Glomerular endothelial cell (primary cell): ENCODE measurements at places on chromosomes 5 and 9. TPM values are rescaled to one million over a fixed set of nuclear protein-coding genes. Genes with fewer than 3 reads are reported as not detected.

GRCh38 chr9:96777426-96777864 lies 442 bp downstream of the ZNF510 start:
- DNase-seq: no peak

GPR151 gene
- not detected in 2 replicates for total RNA-seq

DNA sequence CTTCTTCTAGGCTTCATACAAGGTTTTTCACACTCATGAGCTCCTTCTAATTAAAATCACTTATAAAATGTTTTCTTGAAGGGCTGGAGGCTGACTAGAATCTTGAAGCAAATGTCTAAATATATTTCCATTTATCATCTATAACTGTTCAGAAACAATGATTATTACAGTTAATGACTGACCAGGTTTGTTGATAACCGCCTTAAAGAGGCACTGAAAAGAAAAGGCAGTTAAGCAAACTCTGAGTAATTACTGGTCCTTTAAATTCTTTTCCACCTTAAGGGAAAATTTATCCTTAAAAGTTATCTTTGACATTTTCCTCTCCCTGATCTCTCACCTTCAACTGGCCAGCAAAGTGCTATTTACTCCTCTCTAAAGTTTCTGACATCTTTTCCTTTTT lies 43.2 kb downstream of the RICTOR start:
- no peak for DNase-seq

- DNase-seq: no peak
Measured at GRCh38 chr5:123007182-123007581, 29.3 kb downstream of the PPIC start.

AMACR gene
- 17.2 and 19.7 TPM in 2 replicates for total RNA-seq

GRCh38 chr9:93896496-93897033 lies 58.6 kb downstream of the BARX1 start:
- DNase-seq: no peak

DNA sequence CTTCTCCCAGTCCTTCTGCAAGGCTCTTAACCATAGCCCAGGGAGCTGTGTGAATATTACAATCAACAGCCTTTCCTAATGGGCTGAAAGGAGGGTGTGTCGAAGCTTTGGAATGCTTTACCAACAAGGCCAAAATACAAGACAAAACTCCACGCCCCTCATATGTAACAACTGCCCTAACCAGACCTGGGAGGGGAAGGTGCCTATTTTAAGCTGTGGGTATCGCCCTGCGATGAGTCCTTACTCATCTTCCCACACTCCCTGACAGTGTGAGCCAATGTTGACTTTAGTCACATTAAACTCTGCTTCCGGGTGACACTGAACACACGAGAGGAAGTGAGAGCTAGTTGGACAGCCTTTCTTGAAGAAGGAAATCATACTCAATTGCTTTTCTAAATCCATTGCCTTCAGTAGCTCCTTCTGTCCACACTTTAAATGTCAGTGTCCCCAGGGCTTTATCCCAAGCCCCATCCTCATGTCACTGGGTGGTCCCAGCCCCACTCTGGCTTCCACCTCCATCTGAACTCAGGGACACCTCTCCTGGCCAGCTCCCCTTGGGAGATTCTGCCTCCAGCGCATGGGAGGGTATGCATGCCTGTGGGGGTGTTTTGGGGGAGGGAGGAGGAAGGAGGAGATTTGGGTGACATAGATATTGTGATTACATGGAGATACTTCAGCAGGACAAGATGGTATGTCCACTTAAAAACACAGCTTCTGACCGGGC lies 6.5 kb upstream of the TBC1D9B start:
- no peak for DNase-seq

DNA sequence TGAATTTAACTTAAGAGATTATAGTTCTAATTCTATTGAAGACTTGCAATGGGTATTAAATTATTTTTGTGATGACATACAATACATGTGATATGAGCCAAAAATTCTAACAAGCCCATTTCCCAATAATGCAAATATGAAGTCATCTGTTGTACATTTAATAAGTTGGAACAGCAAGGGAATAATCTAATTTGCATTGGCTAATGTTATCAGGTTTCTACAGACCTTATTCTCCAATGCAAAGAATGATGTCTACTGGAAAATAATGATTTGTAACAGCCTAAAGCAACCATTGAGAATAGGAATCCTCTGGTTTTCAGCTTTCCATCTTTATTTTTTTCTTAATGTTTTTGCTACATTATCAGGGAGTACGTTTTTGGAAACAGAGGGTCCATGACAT lies 89.1 kb upstream of the MINAR2 start:
- no peak for DNase-seq

DNA sequence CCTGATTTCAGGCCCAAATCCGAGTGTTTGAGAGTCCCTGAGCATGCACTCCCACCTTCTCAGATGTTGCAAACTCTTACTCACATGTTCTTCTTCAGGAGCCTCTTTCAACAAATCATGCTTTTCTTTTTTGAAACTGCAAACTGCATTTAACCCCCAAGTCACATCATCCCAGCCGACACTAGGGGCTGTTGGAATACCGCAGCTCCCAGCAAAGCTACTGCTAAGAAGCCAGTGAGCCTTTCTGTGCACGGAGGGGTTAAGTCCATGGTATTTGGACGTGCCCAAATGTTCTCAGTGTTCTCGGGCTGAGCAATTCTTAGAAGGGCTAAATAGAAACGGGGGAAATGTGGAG lies 282.9 kb downstream of the NFIB start:
- peak; percentile 44 for DNase-seq

RASEF gene
- total RNA-seq: 0.06 and 0.48 TPM in 2 replicates

GRPEL2 gene
- 16.6 and 51.3 TPM in 2 replicates for total RNA-seq

- no peak for DNase-seq
Measured at GRCh38 chr9:21287280-21287679, 17.8 kb downstream of the IFNA5 start.

- no peak for DNase-seq
Measured at GRCh38 chr9:87282538-87282937, 215.1 kb upstream of the DAPK1 start.

DNA sequence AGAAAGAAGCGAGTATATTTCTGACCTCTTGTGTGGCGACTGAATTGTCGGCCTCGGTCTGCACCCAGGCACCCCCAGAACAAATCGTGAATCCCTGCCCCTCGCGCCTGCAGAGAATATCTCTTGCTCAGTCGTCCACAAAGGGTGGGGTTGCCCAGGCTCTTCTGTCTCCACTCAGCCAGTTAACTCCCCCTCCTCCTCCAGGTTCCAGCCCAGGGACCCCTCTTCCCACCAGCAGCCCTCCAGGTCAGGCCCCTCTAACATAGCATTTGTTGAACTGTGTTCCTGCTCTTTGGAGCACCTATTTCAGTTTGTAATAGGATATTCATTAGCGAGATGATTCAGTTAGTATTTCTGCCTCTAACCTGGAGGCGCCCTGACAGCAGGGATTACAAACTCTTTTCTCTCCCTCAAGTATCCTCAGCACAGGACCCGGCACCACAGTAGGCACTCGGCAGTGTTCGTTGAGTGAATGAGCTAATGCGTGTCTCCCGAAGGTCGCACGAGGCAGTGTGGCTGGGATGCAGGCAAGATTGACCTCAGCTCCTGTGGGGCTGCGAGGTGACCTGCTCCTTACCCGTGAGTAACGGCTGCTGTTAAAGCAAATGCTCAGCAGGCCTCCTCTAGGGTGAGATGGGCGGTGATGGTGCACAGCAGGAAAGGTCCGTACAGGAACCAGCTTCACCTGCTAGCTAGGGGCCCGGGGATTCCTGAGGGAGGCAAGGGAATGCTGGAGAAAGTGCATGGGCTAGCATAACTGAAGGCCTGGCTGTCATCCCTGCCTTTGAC lies 25.8 kb downstream of the ZBTB34 start:
- no peak for DNase-seq

- DNase-seq: no peak
Measured at GRCh38 chr9:125438506-125439433, 177.1 kb downstream of the GAPVD1 start.

HCN1 gene
- total RNA-seq: not detected in 2 replicates

DNA sequence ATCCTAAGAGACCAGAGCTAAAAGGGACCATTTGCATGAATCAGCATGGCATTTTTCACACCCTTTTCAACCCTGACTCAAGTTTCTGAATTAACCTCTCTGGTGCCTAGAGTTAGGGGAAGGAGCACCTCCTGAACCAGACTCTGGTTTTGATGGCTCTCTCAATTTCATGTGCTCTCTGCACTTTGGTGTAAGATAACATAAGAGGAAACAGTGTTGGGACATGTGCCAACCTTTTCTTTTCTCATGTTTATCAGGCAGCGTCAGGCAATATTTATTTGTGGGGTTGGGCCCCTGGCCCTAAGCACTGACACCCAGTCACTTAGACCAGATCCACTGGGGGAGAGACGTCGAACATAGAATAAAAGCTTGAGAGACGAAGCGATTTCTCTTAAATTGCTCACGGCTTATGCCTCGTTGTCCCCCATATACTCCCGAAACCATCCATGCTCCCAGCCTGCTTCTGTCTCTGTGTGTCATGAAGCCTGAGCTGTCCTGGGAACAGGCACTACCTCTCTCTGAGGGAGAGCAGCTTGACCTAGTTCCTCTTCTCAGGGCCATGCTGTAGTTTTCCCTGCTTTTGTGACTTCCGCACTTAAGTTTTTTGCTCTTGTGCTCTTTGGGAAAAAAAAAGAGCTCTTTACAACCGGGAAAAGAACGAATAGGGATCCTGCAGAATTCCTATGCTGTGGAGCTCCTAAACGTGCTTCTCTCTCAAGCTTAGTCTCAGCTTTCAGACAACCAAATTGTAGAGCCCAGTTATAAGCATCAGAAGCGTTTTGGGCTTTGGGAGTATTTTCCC lies 195.7 kb downstream of the NR3C1 start:
- DNase-seq: no peak

- no peak for DNase-seq
Measured at GRCh38 chr5:171711571-171711970, 74.0 kb upstream of the SMIM23 start.

CCDC180 gene
- total RNA-seq: 2.3 and 3.4 TPM in 2 replicates

DNA sequence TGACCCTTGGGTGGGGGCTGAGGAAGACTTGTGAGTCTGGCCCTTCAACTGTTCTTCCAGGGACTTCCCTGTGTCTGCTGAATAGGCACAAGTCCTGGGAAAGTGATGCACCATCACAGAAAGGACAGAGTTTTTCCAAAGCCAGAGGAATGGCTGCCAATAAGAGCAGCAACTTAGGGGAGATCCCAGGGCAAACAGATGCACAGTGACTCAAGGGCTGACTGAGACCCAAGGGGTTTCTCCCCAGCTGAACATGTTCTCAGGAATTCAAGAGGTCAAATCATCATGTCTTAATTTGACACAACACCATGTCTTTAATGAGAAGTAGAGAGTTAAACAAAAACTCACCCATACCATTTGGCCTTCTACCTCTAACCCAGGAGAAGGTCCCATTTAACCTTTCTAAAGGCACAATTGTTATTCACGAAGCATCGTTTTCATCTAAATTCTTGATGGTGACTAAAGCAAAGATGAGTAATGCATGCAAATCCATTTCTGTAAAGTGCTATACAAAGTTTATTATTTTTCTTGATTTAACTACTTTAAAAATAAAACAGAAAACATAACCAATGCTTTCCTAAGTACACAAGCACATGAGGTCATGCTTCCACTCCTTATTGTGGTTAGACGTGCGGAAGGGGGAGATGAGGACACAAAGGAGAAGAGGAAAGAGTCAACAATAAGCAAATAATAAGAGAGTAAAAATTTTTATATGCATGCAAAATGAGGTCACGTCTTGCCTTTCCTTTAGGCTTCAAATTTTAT lies 324.1 kb downstream of the PLK2 start:
- no peak for DNase-seq

SLC34A3 gene
- not detected in 2 replicates for total RNA-seq

ANKRD18B gene
- 0.82 and 0.93 TPM in 2 replicates for total RNA-seq

HTR4 gene
- total RNA-seq: not detected in 2 replicates

IL4 gene
- not detected in 2 replicates for total RNA-seq

PIP5KL1 gene
- 3.0 and 3.9 TPM in 2 replicates for total RNA-seq

RAD17 gene
- 13.5 and 15.6 TPM in 2 replicates for total RNA-seq

SNX30 gene
- total RNA-seq: 6.6 and 10.7 TPM in 2 replicates

DNA sequence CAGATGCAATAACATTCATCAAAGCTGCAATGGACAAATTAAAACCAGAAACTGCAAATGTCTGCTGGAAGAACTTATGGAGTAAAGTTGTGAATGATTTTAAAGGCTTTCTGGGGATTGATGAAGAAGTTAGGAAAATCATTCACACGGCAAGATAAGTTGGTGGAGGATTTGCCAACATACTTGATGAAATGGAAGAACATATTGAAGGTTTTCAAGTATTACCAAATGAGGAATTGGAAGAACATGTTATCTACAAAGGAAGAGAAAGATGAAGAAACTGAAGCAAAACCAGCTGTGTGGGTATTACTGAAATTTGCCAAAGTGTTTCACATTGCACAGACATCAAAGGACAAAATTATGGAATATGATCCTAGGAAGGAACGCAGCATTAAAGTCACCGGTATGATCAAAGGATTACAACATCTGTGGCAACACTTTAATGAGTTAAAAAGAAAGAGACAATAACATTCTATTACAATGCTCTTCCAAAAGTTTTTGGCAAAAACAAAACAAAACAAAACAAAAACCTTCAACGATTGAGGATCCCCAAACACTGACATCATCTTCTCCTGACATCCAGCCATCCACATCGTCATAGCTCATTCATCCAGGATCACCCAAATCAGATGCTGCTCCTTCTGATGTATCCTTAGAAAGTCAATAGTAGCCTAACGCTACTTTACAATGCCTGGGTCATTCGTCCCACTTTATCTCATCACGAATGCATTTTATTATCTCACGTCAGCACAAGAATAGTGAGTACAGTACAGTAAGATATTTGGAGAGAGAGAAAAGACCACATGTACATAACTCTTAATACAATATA lies 61.3 kb upstream of the SMC5 start:
- DNase-seq: no peak
